ENCODE measurements at places on chromosomes 1 and 21.
A peak's percentile ranks its signal among the peaks of the same experiment; 100 is the strongest.

DNA sequence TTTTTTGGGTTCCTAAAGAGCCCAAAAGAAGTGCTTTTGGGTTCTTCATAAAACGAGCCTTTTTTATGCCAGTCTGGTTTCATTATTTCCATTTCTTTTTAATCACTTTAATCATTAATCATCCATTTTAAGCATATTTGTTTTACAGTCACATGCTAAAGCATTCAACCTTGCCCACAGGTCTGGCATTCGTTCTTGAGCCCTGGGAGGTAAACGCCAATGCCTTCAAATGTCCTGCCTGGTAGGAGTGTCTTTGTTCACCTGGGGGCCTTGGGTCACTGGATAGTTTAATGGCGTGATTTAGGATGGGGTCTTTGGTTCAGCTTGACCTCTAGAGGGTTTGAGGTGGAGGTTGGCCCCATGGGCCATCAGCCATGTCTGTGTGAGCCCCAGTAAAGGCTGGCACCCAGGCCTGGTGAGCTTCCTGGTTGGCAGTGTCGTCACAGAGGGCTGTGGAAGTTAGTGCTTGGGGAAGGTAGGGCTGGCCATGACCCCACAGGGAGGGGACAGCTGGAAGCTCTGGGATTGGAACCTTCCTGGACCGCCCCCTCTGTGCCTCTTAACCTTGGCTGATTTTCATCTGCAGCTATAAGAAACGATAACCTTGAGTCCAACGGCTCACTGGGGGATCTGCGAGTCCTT is 20.2 kb downstream of the C1orf174 start:
- no peak for DNase-seq

- no peak for DNase-seq
Measured at GRCh38 chr1:110390096-110390495, 730 bp downstream of the SLC16A4 start.

DNA sequence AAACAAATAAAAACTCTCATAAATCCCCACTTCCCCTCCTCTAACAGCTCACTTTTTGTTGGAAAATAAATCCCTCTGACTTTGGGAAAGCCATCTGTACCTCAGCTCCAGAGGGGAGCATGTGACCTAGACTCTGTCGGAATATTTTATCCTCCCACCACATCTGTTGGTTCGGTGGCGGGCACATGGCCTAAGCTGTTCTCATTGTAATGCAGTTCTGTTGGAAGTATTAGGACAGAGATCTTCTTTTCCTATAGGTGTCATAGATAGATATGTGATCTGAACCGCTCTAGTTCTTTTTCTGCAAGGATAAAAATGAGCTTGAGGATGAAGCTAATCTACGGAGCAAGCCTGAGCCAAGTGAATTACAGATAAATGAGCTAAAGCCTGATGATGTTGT is 50.5 kb upstream of the EPS8L3 start:
- no peak for DNase-seq

- no peak for DNase-seq
Measured at GRCh38 chr1:151237678-151238466, 16.7 kb upstream of the PSMD4 start.

DNA sequence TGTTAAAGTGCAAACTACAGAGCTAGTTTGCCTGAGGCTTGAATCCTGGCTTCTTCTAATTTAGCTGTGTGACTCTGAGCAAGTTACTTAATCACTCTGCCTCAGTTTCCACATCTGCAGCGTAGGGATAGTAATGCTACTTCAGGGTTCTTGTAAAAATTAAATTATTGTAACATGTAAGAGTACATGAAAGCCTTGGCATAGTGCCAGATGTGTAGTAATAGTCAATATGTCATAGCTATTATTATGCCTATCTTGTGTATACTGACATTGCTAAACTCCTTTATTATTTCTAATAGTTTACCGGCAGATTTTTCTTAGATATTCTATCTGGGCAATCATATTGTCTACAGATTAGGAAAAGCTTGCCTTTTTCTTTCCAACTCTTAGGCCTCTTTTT is 6.8 kb upstream of the TADA1 start:
- no peak for DNase-seq

GRCh38 chr1:72763481-72763880 is 481.1 kb upstream of the NEGR1 start:
- DNase-seq: no peak

DNA sequence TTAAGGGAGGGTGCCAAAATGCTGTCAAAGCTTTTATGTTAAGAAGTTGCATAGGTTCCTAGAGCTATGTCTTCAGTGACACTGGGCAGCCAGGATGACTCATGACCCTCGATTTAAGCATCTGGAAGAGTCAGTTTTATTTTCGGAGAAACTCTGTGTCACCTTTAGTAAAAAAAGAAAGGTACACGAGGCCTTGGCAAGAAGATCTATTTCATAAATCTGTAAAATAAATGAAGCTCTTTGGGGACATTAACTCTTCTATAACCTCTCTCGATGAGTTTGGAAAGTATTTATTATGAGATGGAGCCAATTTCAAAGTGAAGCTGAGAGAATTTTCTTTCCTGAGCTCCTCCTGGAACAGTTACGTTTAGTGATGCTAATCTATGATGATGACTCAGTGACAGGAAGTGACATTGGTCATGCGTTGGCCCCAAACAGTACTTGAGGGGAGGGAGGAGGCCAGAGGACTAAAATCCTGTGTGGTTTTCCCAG is 156.5 kb downstream of the HLX start:
- DNase-seq: no peak

- no peak for DNase-seq
Measured at GRCh38 chr1:225763716-225764548, 13.7 kb upstream of the SRP9 start.

DNA sequence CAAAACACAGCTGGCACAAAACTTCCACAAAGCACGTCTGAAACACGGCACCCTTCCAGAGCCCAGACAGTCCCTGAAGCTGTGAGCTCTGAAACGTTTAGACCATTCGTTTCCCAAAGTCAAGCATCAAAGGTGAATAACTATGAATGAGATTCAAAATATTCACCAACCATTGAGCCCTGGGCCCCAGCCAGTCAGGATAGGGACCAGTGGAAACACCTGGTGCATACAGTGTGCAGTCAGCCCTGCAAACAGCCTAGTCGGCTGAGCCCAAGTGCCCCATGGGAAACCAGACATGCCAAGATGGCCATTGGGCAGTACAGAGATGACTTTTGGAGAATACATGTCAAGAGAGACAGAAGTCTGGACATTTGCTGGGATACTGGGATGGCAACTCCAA is 90.4 kb upstream of the EDN2 start:
- DNase-seq: no peak

DNA sequence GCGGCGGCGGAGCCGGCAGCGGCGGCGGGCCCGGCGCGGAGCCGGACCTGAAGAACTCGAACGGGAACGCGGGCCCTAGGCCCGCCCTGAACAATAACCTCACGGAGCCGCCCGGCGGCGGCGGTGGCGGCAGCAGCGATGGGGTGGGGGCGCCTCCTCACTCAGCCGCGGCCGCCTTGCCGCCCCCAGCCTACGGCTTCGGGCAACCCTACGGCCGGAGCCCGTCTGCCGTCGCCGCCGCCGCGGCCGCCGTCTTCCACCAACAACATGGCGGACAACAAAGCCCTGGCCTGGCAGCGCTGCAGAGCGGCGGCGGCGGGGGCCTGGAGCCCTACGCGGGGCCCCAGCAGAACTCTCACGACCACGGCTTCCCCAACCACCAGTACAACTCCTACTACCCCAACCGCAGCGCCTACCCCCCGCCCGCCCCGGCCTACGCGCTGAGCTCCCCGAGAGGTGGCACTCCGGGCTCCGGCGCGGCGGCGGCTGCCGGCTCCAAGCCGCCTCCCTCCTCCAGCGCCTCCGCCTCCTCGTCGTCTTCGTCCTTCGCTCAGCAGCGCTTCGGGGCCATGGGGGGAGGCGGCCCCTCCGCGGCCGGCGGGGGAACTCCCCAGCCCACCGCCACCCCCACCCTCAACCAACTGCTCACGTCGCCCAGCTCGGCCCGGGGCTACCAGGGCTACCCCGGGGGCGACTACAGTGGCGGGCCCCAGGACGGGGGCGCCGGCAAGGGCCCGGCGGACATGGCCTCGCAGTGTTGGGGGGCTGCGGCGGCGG is 1.0 kb downstream of the ARID1A start:
- DNase-seq: peak; percentile 78

GRCh38 chr1:7018351-7018750 is 233.1 kb downstream of the CAMTA1 start:
- no peak for DNase-seq

GRCh38 chr21:17709266-17709611 is 96.5 kb upstream of the BTG3 start:
- no peak for DNase-seq

GRCh38 chr1:10271869-10272268 is 61.5 kb downstream of the KIF1B start:
- no peak for DNase-seq

DNA sequence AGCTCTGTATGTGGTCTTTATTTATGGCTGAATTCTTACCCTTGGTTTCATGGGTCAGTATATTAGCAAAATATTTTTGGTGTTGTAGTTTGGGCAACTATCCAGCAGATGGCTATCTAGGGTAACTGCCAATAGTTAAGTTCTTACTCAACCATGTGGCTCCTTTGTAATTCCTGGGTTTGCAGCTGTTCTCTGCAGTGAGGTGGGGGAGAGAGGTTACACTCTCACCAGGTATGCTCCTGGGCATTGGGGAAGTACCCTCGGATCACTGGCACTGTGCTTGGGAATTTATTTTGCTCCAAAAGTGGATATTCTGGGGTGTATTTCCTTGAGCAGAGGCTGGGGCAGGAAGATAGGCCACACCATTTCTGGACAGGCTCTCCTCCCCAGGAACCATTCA is 436.7 kb upstream of the TMPRSS15 start:
- DNase-seq: no peak

GRCh38 chr1:51920130-51920529 is 41.6 kb upstream of the NRDC start:
- no peak for DNase-seq

DNA sequence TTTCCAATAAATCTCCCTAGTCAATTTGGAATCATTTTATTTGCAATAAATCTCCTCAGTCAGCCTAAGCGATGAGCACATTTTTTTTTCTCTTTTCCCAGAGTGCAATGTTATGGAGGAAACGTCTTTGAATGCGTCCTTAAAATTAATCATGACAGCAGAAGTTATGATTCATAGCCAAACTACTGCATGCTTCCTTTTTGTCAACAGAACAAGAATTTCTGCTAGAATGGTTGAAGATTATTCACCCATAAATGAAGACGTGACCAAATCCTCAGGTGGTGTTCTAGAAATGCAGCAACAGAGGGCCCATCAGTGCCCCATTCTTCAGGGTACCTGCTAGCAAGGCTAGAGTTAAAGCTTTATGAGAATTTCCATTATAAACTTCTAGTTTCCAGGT is 407.9 kb upstream of the PKN2 start:
- DNase-seq: no peak

DNA sequence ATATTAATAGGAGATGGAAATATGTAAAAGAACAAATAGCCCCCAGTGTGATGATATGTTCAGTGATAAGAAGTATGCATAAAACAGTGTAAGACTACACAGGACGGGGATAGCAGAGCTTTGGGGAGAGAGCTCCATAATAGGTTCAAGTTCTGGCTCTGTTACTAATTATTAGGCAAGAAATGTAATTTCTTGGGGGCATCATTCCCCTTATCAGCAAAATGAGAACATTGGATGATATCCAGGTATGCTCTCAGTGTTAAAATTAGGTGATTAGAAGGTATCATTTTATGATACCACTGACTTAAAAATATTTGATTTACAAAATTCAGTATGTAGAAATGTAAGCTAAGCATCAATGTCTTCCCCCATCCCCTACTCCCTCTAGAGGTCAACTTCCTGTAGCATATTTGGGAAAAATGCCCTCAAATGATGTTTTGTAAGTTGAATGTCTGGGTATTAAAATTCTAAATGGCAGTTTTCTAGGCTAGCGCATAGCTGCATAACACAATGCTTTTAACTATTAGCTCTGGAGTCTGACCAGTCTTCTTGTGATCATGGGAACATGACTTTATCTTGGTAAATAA is 585.7 kb upstream of the CAMK1G start:
- no peak for DNase-seq

GRCh38 chr1:167105271-167106118 is 11.6 kb downstream of the STYXL2 start:
- no peak for DNase-seq

DNA sequence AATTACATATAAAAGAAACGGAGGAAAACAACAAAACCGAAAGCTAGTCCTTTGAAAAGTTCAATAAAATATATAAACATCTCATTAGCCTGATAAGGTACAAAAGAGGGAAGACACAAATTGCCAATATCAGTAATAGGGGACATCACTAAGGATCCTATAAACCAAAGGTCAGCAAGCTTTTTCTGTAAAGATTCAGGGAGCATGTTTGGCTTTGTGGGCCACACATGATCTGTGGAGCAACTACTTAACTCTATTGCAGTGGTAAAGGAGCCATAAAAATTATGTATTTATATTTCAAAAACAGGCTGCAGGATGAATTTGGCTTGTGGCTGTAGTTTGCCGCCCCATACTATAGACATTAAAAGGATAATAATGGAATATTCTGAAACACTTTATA is 5.5 kb upstream of the NSUN4 start:
- DNase-seq: no peak

- DNase-seq: peak; percentile 49
Measured at GRCh38 chr1:40404670-40405462, 31.3 kb downstream of the SMAP2 start.

- DNase-seq: no peak
Measured at GRCh38 chr1:18554597-18554996, 73.9 kb downstream of the KLHDC7A start.

DNA sequence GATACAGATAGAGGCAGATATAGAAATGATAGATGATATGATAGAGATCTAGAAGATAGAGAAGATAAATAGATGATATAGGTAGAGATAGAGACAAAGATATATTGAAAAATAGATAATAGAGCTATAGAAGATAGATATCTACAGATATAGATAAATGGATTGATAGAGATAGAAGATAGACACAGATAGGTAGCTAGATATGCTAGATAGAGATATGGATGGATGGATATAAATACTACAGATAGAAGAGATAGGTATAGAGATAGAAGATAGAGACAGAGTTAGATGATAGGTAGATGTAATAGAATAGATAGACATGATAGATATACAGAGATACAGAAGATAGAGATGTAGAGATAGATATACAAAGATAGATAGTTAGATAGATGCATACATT is 21.4 kb downstream of the TRIM11 start:
- no peak for DNase-seq

- DNase-seq: no peak
Measured at GRCh38 chr1:32926562-32926961, 25.4 kb upstream of the TMEM54 start.

DNA sequence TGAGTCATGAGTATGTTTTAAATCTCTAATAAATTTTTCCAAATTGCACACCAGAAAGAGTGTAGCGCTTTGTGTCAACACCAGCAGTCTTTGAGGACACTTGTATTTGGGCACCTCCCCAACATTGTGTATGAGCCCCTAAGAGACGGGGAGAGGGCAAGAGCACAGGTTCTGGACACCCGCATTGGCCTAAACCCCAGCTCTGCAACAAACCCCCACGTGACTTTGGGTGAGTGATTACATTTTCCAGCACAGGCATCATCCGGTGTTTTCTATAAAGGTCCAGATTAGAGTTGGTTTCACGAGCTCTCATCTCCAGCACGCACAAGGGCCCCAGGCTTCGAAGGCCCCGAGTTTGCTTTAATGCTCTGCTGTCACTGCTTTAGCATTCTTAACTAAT is 66.3 kb upstream of the SLC45A1 start:
- DNase-seq: no peak

- no peak for DNase-seq
Measured at GRCh38 chr1:1063261-1063944, 10.7 kb downstream of the RNF223 start.

GRCh38 chr1:63087966-63088365 is 234.4 kb upstream of the FOXD3 start:
- no peak for DNase-seq

Measured in activated CD4-positive, alpha-beta memory T cell treated with anti-CD3 and anti-CD28 coated beads for 36 hours (primary cell).